Right renal cortex interstitium (tissue), 3 donors: ENCODE measurements at places on chromosomes 2 and 18.

- DNase-seq = no peak
Observed at GRCh38 chr2:229553091-229553490, 161.3 kb downstream of the DNER start.

- no peak for DNase-seq
Observed at GRCh38 chr2:105236060-105236424, 5.5 kb upstream of the GPR45 start.

DNA sequence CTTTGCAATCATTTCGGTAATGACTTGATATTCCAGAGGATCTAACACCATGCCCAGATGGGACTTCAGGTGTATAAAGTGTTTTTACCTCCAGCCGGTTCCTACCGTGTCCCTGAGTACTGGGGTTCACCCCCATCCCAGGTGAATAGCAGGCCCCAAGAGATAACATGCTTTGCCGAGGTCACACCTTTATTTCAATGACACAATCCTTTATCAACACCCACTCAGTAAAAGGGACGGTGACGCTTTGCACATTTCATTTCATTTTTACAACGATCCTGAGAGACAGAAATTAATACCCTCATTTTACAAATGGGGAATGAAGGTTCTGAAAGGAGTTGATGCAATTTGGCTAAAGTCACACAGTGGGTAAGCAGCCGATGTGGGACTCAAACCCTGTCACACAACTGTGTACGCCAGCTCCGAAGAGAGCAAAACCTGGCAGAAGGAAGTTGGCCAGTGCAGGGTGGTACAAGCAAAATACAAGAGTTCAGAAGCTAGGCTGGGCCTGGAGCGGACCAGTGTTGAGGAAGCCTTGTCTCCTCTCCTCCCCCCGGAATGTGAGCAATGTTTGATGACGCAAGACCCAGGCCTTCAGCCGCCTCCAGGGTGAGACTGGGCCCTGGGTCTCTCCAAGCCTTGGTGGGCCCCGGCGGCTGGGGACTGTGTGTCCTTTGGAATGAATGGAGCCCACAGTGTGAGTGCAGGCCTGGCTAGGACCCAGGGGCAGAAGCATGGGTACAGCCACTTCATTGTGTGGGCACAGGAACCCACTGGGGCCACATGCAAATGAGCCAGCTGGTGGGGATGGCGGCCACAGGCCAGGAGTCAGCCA, 139.6 kb upstream of the MYCN start:
- DNase-seq = no peak

DNA sequence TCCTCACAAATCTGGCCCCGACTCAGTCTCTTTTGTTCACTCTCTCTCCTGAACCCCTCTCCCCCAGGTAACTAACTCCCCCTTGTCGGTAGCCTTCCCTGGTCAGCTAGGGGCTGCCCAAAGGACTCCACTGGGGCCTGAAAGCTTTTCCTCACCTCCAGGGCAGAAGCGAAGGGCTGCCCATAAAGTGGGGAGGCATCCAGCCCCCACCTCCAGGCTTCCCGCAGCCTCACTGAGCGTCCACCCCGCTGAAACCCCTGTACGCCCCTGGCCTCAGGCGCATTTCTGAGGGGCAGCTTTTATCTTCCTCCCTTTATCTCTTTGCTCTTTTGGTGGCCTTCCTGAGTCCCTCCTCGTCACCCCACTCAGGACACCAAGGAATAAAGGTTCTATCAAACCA, 249.3 kb downstream of the CYP26B1 start:
- DNase-seq = no peak

DNA sequence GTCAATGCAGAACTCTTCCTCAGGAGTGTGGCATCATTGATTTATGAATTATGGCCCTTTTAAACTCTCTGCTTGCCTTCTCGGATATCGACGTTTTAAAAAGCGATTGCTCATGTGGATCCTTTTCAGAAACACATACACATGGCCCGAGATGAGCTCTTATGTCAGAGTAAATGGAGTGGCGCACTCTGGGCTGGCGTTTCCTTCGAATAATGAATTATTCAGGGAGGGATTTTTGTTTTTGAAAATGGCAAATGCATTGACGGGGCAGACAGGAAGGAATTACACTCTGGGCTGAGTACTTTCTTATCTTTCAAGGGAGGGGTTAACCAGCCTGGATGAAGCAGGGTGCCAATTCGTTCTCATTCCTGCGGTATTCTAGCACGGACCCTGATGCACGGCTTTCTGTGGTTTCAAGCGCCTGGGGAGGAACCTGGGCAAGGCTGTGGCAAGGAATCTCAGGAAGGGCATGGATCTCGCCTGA, 142.7 kb downstream of the PRKCE start:
- DNase-seq = no peak

GRCh38 chr18:3816610-3817363, 366.8 kb downstream of the TGIF1 start:
- DNase-seq = no peak

GRCh38 chr2:157696036-157696435, 67.4 kb upstream of the ACVR1C start:
- no peak for DNase-seq

DNA sequence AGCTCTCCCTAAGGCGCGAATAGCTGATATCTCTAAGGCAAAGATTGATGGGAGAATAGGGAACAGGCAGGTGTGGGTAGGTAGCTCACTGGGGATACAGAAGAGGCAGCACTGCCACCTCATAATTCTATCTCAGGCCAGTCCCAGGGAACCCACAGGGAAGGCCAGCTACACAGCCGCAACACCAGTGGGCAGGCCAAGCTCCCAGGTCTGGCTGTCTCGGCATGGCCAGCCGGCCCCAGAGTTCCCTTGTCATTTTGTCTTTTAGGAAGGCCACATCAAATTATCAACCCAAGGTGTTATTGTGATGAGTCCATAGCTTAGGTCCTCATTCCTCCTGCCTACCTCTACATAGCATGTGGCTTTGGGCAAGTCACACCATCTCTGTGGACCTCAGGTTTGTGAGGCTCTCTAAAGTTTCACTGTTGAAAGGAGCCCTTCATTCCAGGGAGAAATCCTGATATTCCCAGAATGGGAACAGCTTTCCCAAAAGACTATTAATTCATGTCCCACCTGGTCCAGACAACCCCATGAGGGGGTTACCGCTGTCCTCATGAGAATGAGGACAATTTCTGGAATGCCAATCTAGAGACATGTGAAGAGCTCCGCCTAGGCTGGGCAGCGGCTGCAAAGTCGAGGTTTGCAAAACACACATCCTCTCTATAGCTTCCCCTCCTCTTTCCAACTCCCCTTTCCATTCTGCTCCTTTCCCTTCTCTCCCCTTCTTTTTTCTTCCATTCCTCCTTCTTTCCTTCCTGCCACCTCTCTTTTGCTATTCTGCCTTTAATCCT, 287.1 kb upstream of the ID2 start:
- DNase-seq = no peak

- no peak for DNase-seq
Observed at GRCh38 chr2:127320067-127320466, 26.1 kb upstream of the ERCC3 start.

- DNase-seq = no peak
Observed at GRCh38 chr2:234269769-234270204, 219.3 kb downstream of the SPP2 start.

DNA sequence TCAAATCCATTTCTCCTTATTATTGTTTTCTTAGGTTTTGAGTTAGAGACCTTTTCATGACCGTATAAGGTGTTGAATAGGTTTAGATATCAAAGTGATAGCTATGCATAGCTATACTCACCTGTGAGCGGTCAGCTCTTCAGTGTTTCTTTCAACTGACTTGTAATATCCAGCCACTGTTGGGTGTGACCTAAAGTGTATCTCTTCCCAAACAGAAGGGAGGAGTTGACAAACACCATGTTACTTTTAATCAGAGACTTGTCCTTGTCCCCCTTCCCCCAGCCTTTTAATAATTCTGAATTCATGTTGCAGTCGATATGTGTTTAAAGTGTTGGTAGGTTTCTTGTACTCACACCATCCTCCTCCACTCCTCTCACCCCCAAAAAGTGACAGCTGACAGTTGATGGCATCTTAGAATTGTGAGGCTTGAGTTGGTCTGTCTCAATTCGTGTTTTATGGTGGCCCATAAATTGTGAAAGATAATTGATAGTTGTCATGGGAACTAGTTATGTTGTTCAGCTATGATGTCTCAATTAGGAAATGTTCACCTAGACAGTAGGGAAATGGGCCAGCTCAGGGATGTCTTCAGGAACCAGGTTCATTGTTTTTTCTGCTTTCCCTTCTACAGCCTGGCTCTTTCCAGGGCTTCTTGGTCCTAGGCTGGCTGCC, 12.0 kb downstream of the NEDD4L start:
- no peak for DNase-seq

DNA sequence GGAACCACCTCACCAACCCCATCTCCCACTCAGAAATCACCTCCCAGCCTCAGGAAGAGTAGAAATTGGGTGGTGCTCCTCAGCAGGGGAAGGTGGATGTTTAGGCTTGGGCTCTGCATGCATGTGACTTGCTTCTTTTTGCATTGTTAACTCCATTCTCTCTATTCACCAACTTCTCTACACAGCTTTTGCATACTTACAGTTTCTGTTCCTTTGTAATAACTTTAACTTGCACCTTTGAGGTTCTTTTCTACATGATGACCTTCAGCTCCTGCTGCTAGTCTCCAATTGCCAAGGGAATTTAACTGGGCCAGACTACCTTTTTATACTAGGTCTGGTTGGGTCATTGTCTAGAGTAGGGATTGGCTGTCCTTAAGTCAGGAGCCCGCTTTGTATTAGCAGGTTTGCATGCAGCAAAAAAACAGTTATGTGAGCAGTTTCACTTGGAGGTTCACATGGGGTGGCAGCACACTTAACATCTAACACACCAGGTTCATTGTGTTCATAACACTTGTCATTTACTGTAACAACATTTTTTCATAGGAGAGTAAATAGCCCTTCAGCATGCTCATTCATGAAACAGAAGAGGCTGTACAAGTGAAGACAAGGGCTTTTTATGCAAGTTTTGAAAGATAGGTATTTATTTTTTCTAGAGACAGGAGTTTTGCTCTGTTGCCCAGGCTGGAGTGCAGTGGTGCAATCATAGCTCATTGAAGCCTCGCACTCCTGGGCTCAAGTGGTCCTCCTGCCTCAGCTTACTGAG, 12.0 kb downstream of the MRPL35 start:
- no peak for DNase-seq

- DNase-seq = no peak
Observed at GRCh38 chr2:19480673-19481072, 122.2 kb upstream of the OSR1 start.

DNA sequence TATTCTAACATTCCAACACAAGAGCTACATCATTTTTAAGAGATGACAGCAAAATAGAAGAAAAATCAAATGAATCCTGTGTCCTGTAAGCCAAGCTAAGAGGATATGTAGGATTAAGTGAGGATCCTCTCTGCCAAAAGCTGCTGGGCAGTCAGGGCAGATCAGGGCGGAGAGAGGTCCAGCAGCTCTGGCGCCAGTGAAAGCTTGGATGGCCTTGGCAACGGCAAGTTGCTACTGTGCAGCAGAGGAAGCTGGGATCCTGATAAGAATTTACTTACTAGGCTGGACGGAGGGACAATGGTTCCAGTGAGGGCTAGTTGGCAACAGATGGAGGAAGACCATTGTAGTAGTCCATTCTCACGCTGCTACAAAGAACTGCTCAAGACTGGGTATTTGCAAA, 391.5 kb downstream of the XIRP2 start:
- no peak for DNase-seq

- DNase-seq = no peak
Observed at GRCh38 chr2:27942612-27943547, 52.4 kb downstream of the BABAM2 start.

- no peak for DNase-seq
Observed at GRCh38 chr2:65479524-65479923, 47.1 kb upstream of the SPRED2 start.

DNA sequence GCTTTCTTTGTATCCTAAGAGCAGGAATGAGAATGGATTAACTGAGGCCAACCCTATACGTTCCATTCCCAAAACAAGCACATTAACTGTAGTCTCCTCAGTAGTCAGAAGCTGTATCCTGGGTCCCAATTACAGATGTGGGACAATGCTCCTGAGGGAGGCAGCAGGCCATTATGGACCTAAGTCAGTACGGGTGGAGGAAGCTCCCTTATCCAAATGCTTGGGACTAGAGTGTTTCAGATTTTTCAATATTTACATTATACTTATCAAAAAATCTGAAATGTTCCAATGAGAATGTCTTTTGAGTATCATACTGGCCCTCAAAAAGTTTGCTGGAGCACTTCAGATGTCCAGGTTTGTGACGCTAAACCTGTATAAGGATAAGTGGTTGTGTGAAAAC, 90.1 kb downstream of the PRELID3A start:
- no peak for DNase-seq

- no peak for DNase-seq
Observed at GRCh38 chr2:208799397-208799796, 392.8 kb downstream of the PTH2R start.

DNA sequence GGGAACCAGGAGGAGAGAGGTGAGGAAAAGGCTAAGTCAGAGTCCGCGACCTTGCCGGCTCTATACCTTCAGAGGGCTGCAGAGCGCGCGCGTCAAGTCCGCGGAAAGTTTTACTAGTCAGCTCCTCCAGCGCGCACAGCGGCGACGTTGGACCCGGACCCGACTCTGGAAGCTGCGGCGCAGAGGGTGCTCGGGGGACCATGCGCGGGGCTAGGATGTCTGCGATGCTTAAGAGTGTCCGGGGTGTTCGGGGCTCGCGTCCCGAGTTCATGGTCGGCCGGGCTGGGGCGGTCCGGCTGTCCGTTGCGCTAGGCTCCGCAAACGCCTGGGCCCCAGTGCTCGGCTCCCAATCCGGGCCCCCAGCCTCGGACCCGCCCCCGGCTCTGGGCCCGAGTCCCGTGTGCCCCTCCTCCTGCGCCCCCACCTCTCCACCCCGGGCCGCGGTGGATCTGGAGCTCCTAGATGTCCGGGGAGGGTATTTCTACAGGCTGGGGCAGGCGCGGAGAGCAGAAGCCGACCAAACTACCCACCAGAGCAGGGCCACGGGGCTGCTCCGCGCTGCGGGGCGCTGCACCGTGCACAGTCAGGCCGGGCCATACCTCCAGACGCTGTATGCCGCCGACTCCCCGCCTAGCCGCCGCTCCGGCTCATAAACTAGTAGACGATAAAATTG, at the start of gene LBX2:
LBX2 (minus strand) TSS at position 337 of the 673 bp plus-strand sequence; CDS start at position 271, 66 bp downstream.
- DNase-seq = no peak

GRCh38 chr2:33788044-33788443, 188.9 kb upstream of the FAM98A start:
- no peak for DNase-seq

GRCh38 chr2:204258890-204259289, 286.4 kb upstream of the PARD3B start:
- no peak for DNase-seq

GRCh38 chr18:77110400-77110799, 22.2 kb downstream of the MBP start:
- DNase-seq = no peak

- no peak for DNase-seq
Observed at GRCh38 chr18:64749884-64750283, 601.0 kb upstream of the LINC00305 start.

GRCh38 chr18:68454511-68455228, 260.2 kb downstream of the TMX3 start:
- DNase-seq = no peak

DNA sequence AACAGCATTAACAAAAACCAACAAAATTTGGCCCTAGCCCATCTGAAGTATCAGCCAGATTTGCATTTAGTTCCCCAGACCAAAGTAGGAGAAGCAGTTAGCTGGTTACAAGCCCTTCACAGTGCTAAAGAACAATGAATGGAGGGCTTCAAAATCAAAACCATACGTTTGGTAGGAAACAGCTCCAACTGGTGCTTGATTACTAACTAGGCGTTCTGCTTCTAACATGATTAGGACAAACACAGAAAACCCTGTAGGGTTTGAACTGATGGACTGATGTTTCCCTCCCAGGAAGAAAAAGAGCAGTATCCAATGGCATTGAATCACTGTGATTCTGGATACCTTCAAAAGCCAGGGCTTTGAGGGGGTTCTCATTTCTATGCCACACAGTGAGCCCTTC, 20.5 kb upstream of the STAT4 start:
- no peak for DNase-seq

- DNase-seq = no peak
Observed at GRCh38 chr2:239940861-239941570, 84.1 kb downstream of the NDUFA10 start.
